CD8-positive, alpha-beta memory T cell (primary cell): ENCODE measurements at places on chromosomes 16 and 17.

- DNase-seq: peak; percentile 10
These were observed 11.4 kb downstream of the DYNC1LI2 start for GRCh38 chr16:66740010-66740409.

GRCh38 chr16:30787613-30788378 lies 791 bp upstream of the ZNF629 start:
- no peak for DNase-seq

- DNase-seq: no peak
These were observed 39.9 kb downstream of the CEP95 start for GRCh38 chr17:64546716-64547115.

- DNase-seq: no peak
These were observed 454.3 kb downstream of the HAPSTR1 start for GRCh38 chr16:9545522-9546437.

DNA sequence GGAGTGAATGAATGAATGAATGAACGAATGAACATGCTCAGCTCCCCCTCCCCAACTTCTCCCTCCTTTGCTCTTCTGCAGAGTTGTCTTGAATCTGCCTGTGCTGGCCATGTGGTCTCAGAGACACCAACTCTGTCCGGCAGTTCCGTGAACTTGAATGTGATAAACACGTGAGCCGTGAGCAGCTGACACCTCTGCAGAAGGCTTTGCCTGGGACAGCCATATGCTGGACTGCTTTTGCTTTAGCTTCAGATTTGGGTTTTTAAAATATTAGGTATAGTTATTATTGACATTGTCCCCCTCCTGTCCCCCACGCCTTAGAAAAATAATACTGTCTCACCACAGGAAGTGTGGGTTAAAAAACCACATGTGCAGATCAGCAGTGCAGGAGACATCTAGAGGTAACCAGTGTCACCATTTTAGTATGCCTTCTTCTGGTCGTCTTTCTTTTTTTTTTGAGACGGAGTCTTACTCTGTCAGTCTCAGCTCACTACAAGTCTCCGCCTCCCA lies 83.8 kb downstream of the ABCC1 start:
- DNase-seq: no peak

GRCh38 chr17:7388856-7389255 lies 5.5 kb downstream of the PLSCR3 start:
- no peak for DNase-seq
